Left colon (tissue), 2 donors: ENCODE measurements at places on chromosomes 3 and 15.

DNA sequence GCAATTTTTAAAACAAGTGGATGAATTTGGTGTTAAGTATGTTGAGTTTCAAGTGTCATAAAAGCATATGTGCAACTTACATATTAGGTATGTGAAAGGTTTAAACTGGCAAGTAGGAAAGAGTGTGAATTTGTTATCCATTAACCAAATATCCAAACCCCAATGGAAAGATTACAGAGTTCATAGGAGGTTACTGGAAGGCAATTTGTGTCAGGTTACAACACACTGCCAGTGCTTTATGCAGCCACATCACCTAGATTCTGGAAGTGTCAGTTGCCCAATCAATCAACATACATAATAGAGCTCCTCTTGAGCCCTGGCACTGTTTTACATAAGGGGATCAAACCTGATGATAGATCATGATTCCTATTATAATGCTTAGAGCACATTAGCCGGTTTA lies 261.0 kb downstream of the ROBO1 start:
- DNase-seq: no peak

DNA sequence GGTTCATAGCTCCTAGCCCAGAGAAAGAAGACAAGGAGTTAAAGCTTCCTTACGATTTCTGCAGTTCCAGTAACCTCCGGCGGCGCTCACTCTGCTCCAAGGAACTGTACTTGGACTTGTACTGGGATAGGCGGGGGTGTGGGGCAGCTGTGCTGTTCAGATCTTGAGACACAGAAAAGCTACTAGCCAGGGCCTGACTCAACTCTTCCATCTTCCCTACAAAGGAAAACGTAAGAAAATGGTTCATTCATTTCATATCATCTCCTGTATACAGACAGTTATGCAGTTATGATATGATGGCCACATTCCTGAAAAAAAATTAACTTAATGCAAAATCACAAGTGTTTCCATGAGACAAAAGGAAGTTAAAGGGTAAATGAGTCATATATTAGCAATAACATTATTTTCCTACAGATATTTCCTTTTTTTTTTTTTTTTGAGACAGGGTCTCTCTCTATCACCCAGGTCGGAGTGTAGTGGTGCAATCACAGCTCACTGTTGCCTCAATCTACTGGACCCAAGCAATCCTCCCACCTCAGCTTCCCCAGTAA lies 4.6 kb downstream of the SNUPN start:
- peak; percentile 60 for DNase-seq

DNA sequence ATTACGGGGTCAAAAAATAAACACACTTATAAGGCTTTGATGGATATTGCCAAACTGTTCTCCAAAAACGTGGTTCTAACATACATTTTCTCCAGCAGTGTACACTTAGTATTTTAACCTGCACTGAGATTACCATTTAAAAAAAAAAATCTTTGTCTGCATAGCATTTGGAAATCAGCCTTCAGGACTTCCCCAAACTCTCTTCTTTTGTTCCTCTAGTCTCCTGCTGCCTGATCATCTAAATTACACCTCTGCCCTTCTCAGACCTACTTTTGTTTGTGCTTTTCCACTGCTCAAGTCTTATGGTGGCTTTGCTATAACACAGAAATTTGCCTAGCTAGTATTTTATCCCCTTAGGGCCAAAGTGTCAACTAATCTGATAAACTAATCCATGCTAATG lies 3.8 kb downstream of the NCEH1 start:
- DNase-seq: no peak

DNA sequence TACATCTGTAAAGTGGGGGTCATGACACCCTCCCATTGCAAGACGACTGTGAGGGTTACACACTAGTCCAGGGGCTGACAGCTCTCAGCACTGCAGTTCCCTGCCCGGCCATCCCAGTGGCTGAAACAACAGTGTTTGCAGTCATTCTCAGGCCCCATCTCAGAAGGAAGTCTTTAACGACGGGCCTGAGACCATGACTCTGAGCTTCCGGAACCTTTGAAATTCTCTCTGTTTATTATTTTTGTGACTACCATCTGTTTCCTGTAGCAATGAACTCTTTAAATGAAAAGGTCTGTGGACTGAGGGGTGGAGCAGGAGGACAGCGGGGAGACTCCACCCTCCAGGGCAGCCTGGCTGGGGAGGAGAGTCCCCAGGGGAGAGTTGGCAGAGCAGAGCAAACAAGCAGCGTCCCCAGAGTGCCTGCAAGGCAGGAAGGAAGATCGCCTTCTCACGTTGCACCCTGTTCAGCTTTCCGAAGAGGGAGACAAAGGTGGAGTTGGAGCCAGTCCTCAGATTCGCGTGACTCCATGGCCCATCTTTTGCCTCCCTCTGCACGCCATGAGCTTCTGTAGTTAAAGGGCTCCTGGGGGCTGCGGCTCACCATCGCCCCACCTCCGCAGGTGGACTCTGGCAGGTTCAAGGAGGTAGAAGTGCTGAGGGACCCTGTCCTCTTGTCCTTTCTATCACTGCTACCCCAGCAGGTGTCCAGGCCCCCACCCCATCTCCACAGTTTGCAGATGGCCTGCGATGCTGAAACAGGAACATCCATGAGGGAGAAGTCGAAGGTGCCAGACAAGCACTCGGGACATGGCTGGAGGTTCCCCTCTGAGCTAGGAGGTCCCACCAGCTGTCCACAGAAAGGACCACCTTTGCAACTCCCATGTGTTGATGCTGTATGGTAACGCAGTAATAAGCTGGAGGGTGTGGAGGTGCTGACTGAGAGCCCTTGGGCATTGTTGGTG lies 525.8 kb upstream of the PROK2 start:
- peak; percentile 65 for DNase-seq

GRCh38 chr15:31326875-31327668 lies 437 bp downstream of the KLF13 start:
- DNase-seq: peak; percentile 79
